ENCODE measurements at places on chromosomes 7 and 10.

GRCh38 chr10:33418301-33418700 is 83.8 kb upstream of the NRP1 start:
- DNase-seq, result no peak

- DNase-seq, result no peak
These were observed 180.2 kb upstream of the CACNA2D1 start for GRCh38 chr7:82623812-82624211.

DNA sequence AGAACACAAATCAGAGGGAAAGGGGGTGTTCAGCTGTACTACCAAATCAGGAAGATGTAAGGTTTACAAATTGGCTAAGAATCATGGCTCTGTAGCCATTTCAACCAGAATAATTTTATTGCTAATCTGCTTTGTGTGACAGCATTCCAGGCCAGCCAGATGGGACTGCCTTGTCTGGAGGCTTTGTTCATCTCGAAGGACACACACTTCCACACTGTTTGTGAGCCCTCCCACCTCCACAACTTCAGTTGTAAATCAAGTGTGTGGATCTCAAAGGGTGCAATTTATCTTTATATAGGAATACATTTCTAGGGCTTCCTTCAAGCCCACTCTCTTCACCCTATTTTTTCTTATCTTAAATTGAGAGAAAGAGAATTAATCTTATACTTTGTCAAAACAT is 6.9 kb upstream of the OIT3 start:
- DNase-seq, result no peak

- no peak for DNase-seq
These were observed 69.3 kb upstream of the EEPD1 start for GRCh38 chr7:36083626-36084380.

- DNase-seq, result no peak
These were observed 19.2 kb upstream of the MET start for GRCh38 chr7:116652793-116653192.

DNA sequence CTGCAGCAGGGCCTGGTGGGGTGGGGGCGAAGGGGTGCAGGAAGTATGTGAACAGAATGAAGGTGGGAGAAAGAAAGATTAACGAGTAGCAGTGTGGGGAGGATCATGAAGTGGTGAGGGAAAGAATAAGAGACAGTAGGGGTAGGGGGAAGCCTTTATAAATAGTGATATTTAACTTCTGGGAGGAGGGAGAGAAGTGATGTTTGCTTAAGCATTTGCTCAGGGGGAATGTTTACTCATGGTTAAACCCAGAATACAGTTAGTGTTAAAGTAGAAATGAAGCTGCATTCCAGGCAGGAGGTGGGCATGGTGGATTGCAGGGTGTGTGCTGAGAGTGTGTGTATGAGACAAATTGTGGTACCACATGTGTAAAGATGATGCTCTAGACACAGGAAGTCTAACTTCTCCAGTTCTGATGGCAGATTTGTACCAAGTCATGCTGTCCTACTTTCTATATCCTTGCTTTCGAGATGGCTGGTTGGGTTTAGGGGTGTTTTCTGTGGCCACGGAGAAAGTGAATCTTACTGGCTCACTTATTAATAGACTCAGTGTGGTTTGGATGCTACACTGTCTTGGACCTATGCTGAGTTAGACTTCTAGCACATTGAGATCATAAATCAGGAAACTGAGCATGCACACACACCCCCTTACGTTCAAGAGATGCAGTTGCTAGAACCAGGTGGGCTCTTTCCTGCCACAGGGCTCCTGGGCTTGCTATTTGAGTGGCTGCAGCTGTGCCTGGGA is 10.6 kb upstream of the DNMBP start:
- DNase-seq, result no peak

DNA sequence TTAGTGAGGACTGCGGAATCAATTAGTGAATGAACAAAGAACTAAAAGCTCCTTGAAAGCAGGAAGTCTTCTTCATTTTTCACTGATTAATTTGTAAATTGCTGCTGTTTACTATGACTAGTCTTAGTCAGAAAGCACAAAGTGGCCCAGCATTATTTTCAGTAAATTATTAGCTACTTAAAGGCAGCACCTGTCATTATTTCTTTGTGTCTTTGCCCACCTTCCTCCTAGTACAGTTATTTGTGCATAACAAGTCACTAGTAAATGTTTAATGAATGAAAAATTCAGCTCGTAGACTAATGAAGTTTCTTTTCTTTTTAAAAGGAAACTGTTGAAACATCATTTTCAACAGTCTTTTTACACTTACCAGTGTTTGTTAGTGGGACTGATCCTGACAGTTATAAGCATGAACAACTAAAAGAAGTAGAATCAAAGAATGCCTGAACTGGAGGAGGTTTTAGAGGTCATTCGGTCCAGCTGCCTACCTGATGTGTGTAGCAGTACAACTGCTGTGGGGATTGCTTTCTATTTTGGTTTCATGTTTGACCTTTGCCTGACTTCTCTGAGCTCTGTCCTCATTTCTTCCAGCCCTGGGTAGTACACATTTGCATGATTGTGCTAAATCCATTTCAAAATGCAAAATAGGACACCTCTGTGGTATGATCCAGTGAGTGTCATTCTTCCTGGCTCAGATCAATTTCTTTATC is 140.0 kb upstream of the PHYHIPL start:
- no peak for DNase-seq

DNA sequence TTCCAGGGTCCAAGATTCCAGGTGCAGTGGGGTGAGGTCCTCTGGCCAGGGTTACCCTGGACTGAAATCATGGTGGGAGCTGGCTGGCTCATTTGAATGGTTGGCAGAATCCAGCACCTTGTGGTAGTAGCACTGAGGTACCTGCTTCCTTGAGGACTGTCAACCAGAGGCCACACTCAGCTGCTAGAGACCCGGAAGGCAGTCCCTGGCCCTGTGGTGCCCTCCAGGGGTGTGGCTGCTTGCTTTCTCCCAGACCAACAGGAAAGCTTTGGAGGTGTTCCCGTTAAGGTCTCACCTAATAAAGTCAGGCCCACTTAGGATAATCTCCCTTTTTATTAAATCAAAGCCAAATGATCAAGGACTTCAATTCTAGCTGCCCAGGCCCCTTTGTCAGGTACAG is 107.7 kb upstream of the GDF10 start:
- no peak for DNase-seq

Data from mucosa of gallbladder (tissue), 1 donor.